ENCODE measurements at places on chromosomes 6 and 20.

DNA sequence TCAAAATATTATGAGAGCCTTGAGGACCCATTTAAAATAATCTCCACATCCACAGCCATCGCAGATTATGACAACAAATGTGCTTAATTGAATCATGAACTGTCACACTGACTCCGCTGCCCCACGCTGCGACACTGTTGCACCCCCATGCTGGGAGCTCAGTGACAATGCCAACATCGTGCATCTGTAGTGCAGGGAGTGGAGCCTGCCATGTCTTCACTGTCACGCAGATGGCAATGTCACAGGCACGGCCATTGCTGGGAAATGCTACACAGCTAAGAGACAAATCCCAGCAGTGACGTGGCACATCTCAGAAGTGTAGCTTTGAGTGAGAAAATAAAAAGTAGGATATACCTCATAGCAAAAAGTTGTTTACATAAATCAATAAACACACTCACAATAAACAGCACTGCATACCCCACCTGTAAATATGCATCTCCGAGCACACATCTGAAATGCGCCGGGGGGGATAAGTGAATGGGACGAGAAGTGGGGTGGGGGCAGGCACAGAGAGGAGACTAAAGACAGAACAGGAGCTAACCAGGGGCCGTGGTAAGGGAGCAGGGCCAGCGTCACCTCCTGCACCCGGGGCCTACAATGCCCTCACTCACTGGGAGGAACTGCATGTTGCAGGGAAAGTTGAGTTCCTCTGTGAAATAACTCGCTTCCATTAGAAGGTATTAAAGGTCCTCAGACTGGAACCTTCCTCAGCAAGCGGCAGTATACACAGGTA, 349.9 kb downstream of the THBS2 start:
- no peak for DNase-seq

- no peak for DNase-seq
Measured at GRCh38 chr20:36149469-36149868, 5.1 kb upstream of the EPB41L1 start.

DNA sequence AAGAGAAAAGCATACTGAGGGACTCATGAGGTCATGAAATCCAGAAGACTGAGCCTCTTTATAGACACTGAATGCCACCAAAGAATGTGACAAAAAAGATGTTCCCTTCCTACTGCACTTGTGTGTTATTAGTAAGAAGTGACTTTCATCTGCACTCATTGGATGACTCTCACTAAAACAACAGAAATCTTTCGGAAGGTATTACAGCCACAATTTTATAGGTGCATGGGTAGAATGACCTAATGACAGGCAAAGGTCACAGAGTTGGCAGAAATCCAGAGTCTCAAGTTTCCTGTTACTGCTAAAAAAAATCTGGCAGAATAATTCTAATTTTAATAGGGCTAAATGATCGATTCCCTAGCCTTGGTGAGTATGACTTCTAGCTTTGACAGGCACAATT, 13.3 kb downstream of the PKHD1 start:
- DNase-seq, result no peak

DNA sequence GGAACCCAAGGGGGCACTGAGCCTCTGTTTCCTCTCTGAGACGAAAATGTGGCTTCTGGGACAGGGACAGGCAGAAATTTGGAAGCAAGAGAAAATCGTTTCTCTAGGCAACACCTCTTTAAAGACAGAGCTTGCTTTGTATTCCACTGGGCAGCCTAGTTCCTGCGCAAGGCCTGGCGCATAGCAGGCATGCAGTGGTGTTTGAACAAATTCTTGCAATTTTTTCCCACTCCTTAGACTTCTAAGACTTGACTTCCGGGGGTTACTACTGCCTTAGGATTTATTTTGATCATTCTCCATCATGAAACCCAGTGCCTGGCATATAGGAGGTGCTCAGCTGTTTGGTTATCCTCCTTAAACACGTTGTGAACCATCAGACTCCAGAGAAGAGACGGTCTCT, 249.0 kb upstream of the KCNG1 start:
- no peak for DNase-seq

- no peak for DNase-seq
Measured at GRCh38 chr6:250676-251075, 41.6 kb upstream of the DUSP22 start.

- DNase-seq, result no peak
Measured at GRCh38 chr20:33393609-33394008, 7.7 kb downstream of the CDK5RAP1 start.

- DNase-seq, result peak; percentile 33
Measured at GRCh38 chr6:87200469-87201175, 45.3 kb downstream of the ZNF292 start.

DNA sequence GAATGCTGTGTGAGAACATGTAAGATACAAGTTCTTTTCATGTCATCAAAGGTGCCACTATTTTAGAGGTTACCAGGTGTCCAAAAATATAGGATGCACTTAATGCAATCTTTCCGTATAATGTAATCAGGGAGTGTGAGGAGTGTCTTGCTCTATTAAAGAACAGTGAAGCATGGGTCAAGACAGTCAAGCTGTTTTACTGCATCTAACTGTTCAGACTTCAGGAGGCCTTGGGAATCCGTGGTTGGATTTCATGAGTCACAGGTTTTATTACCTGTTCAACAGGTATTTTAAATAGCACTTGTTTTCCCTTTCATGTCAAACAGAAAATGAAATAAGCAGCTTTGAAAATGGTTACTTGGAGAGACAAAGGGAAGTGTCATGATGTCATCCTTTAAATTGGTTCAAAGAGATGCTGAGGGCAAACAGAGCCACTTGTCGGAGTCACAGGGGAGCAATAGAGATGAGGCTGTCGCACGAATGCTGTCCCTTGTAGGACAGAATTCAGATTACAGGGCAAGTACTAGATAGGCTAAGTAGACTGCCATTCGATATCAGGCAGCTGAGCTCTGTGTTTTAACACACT, 621.5 kb downstream of the QKI start:
- DNase-seq, result no peak

DNA sequence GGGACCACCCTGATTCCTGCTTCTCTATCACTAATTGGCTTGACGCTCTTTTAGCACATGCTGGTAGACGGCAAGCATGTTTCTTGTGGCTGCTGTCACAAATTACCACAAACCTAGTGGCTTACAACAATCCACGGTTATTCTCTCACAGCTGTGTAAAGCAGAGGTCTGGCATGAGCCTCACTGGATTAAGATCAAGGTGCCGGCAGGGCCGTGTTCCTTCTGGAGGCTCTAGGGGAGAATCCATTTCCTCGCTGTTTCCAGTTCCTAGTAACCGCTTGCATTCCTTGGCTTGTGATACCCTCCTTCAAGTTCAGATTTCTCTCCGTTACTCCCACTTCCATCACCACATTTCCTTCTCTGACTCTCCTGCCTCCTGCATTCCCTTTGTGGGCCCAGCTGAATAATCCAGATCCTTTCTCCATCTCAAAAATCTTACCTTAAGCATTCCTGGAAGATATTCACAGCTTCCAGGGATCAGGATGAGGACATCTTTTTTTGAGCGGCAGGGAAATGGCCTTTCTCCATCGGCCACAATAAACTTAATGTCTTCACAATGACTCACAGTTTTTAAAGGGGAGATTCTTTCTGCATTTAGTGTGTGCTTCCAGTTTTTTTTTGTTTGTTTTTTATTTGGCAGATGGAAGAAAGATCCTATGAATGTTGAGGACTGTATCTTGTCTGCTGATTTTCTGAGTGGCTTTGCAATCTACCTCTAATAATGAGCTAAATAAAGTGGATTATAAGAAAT, 39.9 kb downstream of the BMP6 start:
- DNase-seq, result no peak

Data from tibial nerve (tissue), 4 donors.